Stomach (tissue), 19 donors: ENCODE measurements at places on chromosomes 2 and 18. TPM values are rescaled to one million over a fixed set of nuclear protein-coding genes. Genes with fewer than 3 reads are reported as not detected.

- DNase-seq: peak; percentile 69
Measured at GRCh38 chr2:206443735-206444527, 599 bp downstream of the ADAM23 start.

DNA sequence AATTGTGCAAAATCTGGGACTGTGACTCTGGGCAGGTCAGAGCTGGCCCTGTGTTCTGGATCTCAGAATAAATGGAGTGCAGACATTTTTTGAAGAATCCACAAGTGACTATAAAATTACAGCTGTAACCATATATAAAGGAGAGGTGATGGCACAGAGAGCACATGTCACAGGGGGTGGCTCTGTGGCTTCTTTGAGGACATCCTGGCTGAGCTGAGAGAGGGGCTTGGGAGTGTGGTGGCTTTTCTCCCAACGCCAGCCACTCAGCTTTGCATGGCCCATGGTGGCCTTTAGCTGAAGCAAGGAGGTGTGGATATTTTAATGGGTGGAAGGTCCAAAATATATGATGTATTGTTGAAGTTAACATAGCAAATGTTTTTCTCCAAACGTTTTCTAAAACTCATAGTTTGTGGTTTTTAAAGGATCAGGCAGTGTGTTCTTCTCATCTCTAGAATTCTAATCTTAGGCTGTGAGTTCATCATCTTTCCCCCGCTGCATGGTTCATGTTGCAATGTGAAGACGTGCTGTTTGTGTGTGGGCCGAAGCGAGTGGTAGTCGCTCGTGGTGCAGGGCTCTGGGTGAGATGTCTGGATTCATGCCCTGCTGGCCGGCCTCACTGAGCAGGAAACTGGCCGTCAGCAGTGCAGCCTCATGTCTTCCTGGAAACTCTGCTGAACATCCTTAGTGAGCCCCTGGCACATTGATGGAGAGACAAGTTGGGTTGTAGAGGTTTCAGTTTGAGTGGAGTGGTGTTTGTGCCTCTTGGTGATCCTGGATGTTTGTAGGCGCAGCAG, 109.9 kb downstream of the ZNF236 start:
- no peak for DNase-seq

- peak; percentile 60 for DNase-seq
Measured at GRCh38 chr2:114661971-114662939, 219.8 kb downstream of the DPP10 start.

- no peak for DNase-seq
Measured at GRCh38 chr2:19532547-19533196, 174.2 kb upstream of the OSR1 start.

The LRRTM1 gene
- total RNA-seq: not detected

The AKAIN1 gene
- total RNA-seq: not detected

The GPR39 gene
- 12.3 TPM for total RNA-seq
